ENCODE measurements at places on chromosomes 16 and 17.

DNA sequence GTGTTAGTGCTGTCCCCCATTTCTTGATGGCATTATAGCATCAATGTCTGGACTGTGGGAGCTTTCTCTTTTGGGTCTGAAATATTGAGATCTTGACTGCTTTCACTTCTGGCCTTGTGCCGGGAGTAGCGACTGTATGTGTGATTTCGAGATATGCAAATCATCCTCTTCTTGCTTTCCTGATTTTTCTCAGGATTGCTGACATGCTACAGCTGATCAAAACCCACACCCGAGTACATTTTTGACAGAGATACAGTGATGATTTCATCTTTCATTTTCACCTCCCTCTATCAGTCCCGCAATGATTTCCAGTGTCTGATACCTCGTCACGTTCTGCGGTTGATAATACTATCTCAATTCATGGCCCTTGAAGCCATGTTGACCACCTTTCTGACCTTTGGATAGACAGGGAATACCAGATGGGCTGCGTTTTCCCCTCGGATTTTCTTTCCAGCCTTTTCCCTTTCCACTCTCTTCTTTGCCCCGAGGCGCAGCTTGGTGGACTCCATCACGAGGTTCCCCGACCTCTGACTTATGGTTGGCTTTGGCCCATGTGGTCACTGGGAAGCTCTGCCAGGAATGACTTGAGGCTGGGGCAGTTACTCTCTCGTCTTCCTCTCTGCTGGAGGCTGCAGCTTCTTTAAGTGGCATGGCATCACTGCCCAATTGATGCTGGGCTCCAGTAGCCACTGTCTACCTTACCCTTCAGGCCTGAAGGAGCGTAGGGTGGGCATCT lies 184.4 kb downstream of the SNX29 start:
- no peak for DNase-seq

- DNase-seq = no peak
These were observed 10.4 kb downstream of the KPNB1 start for GRCh38 chr17:47660064-47660492.

DNA sequence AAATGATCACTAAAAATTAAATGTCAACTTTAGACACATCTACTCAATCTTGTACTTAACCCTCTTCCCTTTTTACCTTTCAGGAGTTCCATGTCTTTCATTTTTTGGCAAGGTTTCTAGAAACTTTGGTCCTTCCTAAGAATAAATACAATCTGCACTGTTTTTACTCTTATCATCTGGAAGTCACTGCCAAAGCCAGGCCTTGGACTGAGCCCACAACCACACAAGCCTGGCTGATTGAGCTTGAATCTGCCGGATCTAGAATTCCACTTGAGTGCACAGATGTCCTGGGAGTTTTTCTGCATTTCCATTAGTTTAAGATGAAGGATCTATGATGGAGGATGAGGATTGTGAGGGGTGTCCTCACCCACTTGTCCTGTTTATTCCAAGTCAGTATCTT lies 126.1 kb downstream of the VPS53 start:
- no peak for DNase-seq

DNA sequence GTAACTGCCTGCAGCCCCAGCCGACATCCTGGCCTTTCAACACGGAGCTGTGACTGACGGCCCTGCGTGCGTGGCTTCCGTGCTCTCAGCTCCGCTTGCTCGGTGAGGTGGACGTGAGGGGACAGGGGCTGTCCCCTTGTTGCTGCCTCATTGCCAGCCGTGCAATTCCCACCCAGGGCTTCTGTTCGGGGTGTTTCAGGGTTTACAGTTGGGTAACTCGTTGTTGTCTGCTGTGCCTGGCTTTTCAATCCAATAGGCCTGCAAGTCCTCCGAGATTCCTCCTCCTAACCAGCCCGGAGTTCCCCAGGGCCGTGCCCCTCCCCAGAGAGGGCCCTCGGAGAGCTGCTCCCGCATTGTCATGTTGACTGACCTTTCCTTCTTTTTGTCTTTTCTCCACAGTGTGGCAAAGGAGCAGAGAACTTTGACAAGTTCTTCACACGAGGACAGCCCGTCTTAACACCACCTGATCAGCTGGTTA lies 31.4 kb upstream of the CACNG5 start:
- DNase-seq = no peak
